ENCODE measurements at places on chromosomes 2 and 18.

DNA sequence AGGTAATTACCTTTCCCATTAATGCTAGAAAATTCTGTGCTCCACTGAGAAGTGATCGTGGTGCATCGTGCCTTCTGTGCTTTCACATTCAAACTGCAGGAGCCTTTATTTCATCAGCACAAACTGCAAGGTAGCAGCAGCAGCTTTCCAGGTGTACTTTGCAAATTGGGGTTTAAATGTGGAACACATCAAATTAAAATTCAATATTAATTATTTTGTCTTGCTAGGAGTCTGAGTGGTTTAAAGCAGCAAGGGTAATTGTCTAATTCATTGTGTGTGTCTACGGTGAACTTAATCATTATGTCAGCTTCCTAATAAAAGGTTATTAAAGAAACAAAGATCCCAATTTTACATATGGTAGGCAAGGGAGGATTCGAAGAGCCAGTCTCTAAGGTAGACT, 180.8 kb upstream of the ATP5MC3 start:
- DNase-seq, result no peak

- no peak for DNase-seq
Observed at GRCh38 chr18:75376004-75376403, 51.5 kb downstream of the SMIM21 start.

DNA sequence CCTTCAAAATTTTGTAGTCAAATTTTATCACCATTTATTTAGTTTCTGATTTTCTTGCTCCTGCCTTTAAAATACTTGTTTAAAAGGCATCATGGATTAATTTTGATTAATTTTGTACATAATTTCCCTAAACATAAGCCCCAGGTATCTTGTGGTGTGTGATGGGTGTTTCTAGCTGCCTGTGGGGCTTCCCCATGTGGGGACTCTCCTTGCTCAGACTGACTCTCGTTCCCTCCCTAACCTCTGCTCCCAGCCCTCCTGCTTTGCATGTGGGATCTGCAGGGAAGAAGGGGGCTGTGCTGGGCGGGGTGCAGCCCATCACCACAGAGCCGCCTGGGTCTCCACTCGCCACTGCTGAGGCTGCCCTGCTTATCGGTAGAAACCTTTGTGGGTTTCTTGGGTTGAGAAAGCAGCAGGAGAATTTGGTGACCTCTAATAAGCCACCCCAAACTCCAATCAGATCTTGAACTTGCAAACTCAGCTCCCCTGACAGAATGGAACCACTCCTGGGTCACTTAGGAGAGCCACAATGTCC, 72.5 kb downstream of the MRPS9 start:
- no peak for DNase-seq

DNA sequence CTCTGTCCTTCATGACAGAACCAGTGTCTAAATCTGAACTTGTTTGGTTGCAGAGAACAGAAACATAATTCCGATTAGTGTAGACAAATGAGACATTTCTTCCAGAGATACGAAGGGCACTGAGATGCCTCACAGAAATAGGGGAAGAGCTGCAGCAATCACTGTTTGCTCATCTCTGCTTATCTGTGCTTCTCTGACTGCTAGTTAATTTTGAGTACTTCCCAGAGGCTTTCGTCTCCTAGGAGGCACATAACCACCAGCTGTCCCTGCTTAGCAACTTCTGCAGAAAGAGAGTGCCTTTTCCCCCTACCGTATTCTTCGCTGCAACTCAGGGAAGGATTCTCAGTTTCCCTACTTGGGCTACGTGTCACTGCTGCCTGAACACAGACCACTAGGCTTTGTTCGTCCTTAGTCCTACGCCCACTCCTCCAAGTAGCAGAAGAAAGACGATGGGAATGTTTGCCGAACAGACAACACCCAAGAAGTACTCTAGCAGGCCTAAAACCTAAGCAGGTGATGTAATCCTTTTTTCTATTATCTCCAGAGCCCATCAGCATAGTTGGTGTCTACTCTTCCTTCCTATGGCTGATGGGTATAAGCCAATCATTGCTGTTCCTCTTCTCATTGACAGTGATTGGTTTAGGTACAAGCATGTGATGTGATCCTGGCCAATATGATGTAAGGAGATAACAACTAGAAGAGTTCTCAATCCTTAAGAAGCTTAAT, 63.6 kb downstream of the TNP1 start:
- DNase-seq, result no peak

DNA sequence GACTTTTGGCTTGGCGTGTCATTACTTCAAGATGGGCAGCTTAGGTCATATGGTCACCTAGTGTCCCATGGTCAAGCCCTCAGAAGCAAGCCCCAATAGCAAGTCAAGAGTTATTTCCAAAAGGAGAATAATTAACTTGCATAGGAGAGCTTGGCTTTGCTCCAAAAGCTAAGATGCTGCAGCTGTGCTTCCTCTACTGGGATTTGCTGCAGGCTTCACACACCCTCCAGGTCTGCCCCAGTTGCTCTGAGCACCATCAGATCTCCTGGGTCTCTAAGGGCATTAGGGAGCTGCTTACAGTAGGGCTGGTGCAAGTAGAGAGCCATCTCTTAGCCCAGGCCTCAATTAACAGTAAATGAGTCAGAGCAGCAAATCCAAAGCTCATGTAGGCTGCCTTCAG, 46.6 kb downstream of the THUMPD2 start:
- peak; percentile 33 for DNase-seq

DNA sequence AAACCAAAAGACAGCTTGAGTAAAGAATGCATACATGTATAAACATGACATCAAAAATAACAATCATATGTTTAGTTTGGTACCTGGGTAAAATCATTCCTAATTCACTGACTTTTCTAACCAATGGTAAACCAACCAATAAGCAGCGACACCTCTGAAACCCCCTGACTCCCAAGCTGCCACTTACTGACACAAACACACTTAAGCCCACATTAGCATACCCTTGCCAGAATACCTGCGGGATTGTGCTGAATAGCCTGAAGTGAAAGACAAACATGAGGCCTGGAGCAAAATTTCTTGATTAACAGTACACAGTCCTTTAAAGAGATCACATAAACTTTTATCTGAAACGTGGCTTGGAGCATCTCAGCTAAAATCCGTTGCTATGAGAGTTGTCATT, 902.9 kb downstream of the TMEM182 start:
- no peak for DNase-seq

- DNase-seq, result no peak
Observed at GRCh38 chr2:233060980-233061590, 943 bp downstream of the INPP5D start.

- DNase-seq, result no peak
Observed at GRCh38 chr2:82839036-82839435, 1620.0 kb downstream of the SUCLG1 start.

- DNase-seq, result no peak
Observed at GRCh38 chr18:79851950-79852349, 54.2 kb downstream of the KCNG2 start.

DNA sequence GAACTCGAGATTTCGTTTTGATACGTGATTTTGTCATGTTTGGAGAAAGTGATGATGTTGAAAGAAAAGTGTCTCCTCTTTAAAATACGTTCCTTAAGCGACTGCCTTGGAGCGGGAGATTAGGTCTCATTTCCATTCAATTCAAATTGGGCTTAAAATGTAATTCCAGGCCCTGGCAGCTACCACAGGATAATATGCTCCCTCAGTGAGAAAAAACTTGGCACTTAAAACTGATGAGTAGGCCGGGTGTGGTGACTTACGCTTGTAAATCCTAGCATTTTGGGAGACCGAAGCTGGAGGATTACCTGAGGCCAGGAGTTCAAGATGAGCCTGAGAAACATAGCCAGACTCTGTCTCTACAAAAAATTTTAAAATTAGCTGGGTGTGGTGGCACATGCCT, 146.3 kb upstream of the L3MBTL4 start:
- DNase-seq, result no peak

GRCh38 chr2:64989982-64990614, 899 bp downstream of the SLC1A4 start:
- peak; percentile 60 for DNase-seq

- DNase-seq, result no peak
Observed at GRCh38 chr2:230658877-230659652, 53.6 kb upstream of the CAB39 start.

- DNase-seq, result peak; percentile 45
Observed at GRCh38 chr2:216328347-216328746, 43.9 kb downstream of the MARCHF4 start.

DNA sequence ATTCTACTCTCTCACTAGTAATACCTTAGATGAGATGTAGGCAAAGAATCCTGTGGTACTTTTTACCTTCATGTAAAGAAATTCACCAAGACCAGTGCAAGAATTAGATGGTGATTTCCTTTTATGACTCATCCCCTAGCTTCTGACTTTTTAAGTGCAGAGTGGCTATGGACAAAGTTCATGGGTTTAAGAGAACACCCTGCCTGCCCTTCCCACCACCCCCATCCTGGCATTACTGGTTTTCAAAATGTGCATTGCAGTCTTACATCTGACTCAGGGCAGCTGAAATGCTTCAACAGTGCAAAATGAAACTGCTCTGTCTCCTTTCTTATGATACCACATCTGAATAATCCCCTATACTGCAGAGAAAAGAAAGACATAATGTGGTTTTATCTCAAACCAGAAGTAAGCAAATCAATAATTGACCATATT, 22.6 kb downstream of the MAIP1 start:
- no peak for DNase-seq

GRCh38 chr2:179165356-179166000, 99.2 kb downstream of the SESTD1 start:
- no peak for DNase-seq

- no peak for DNase-seq
Observed at GRCh38 chr2:206379266-206379665, 64.1 kb upstream of the ADAM23 start.

DNA sequence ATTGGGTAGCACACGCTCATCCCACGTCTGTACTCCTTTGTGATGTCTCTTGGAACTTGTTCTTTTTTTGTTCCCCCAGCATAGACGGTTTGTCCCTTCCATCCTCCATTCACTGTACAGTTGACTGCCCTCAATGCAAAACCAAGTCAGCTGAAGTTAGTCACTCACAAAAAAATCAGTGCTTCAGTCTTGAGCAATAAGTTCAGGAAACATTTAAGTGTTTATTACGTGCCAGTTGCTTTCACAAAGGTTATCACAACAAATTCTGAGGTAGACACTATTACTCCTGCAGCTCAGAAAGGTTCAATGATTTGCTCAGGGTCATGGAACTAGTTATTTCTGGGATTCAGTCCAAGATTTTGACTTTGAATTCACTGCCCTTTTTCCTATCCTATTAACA, 102.2 kb downstream of the PDE1A start:
- no peak for DNase-seq

GRCh38 chr2:226794751-226795171, 4.9 kb downstream of the IRS1 start:
- peak; percentile 74 for DNase-seq

- no peak for DNase-seq
Observed at GRCh38 chr2:99430614-99431291, 59.1 kb downstream of the REV1 start.

- DNase-seq, result peak; percentile 10
Observed at GRCh38 chr2:7031547-7032245, 114.5 kb downstream of the RNF144A start.

DNA sequence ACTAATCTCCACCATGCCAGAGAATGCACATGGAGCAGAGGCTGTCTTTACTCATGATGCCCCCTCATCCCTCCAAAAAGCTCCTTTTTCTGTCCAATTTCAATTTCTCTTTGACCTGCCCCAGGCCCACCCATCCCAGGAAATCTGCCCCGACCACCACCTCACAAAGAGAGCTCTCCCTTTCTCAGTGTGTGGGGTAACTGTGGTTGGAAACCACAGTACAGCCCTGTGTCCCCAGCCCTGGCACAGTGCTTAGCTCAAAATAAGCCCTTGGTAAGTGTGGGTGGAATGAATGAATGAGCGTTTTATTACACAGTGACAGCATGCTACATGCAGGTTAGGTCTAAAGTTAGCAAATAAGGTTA, 43.7 kb upstream of the CAB39 start:
- DNase-seq, result no peak

GRCh38 chr2:119468154-119468955, 36.7 kb downstream of the TMEM37 start:
- DNase-seq, result no peak

DNA sequence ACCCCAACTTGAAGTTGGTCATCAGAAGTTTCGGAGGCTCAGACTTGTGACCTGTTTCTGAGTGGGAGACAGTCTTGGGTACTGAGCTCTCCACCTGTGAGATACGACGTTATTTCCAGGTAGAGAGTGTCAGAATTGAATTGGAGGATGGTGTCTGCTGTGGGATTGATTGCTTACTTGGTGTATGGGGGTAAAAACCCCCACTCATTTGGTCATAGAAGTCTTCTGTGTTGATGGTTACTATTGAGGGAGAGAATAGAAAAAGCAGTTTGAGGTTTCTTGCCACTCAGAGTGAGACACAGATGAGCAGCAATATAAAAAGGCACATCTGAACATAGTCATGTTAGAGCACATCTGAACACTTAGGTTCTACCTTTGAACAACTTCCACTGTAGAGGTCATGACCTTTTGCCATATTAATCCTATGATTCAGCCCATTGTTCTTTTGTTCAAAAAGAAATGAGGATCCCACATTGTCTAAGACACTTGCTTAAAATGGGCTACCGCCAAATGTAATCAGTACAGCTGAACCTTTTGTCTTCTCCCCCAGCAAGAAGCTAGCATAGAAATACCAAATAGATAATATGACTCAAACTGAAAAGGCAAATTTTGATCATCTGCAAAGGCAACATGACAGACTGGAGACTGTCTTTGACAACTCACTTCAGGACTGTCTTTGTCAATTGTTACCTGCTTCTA, 73.3 kb downstream of the NAB1 start:
- no peak for DNase-seq

DNA sequence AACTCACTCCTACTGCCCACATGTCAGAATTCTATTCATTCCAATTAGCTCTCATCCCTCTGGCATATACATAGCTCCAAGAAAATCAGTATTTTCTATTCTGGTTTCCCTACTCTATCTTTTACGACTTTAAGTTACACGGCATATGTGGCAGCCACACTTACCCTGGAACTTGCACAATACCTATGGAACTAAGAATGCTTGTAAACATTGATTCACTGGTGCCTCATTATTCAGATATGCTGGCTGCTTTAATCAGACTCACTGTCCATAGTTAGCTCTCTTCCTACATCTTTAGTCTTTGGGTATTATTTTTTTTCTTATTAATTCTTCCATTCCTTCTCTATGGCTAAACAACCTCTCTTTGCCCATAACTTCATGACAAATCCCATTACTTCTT, 1519.9 kb upstream of the ACVR2A start:
- DNase-seq, result no peak

- DNase-seq, result no peak
Observed at GRCh38 chr2:197949224-197949623, 144.8 kb downstream of the PLCL1 start.

DNA sequence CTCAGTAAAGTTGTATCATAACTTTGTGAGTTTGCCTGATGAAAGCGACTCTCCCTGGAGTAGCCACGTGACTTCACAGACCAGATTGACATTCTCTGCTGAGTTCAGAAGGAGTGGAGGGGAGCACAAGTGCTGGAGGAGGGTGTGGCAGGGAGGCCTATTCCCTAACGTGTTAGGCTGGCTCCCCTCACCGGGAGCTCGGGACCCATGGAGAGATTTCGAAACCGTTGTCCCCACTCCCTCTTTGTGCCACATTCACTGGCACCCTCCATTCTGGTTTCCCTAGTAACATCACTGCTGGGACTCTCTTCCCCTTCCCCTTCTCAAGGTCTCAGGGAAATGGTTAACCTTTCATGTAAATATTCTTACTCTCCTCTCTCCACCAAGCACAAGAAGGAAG, 279.9 kb downstream of the ALPK2 start:
- no peak for DNase-seq
